CD4-positive, alpha-beta T cell treated with Interleukin-4 for 1 hour (primary cell): ENCODE measurements at places on chromosomes 4 and X.

- no peak for DNase-seq
These were observed 958.6 kb downstream of the STIM2 start for GRCh38 chr4:27819246-27819645.

- no peak for DNase-seq
These were observed 64.9 kb upstream of the FRMPD3 start for GRCh38 chrX:107384397-107385105.

- no peak for DNase-seq
These were observed 65.8 kb downstream of the SCML2 start for GRCh38 chrX:18288716-18289115.

GRCh38 chr4:169621731-169622492 lies 1.5 kb downstream of the CLCN3 start:
- peak; percentile 89 for DNase-seq
